ENCODE measurements at places on chromosomes 2 and 18.

DNA sequence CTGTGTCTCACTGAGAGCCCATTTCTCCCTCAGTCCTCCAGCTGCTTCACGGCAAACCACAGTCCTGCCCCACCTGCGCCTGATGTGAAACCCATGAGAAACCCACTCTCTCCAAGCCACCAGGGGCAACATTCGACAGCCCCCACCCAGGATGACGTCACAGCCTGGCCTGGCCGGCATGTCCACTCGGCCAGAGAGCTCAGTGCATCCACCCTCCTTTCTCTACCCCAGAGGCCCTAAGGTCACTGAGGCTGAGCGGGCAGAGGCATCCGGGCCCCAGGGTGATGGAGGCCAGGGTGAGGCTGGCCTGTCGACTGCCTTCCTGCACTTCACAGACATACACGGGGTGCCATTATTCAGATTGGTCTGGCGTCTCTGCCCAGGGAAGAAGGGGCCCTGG is 402.7 kb upstream of the MYT1L start:
- no peak for DNase-seq

DNA sequence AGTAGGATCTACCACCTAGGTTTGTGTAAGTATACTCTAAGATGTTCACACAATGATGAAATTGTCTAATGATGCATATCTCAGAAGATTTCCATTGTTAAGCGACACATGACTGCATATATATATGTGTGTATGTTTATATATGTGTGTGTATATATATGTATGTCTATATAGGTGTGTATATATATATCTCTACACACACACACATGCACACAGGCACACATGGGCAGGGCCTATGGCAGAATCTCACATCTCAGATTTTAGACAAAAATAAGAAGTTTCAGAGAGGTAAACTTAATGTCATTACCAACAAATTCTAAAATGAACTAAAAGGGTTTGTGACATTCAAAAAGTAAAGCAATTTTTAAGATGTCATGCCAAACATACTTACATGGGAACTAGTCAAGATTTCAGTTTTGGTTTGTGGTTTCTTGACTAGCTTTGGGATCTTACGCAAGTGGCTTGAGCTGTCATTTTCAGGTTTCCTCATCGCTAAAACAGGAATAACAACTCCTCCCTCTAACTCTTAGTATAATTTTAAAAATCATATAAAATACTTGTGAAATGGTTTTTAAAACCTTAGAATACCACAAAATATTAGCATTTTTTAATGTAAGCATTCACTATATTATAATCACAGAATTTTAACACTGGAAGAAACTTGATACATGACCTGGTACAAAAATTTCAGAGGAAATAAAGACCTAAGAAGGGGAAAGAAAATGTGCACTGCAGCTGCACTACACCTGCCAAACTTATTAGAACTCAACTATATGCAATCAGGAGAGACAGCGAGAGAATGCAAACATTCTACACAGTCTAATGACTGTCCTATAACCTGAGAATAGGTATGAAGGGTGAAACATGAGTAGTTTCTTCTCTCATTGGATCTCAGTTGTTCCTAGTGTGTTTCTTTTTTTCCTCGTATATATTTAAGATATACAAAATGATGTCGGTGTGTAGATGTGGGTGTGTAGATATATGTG is 75.7 kb downstream of the TTC21B start:
- DNase-seq: no peak

DNA sequence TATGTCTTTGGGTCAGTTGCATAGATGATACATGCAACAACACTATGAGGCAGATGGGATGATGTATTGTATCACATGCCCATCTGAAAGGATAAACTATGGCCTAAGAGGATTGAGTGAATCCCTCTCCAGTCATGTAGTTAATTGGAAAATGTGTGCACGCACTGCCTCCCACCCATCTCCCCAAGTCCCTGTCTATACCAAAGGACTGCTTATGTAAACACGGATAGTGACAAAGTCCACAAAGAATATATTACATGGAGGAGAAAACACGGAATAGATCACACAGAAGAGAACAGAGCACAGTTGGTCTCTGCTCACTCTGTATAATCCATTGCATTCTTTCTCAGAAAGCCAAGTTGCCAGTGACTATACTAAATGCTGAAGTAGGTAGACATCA is 82.4 kb downstream of the NCKAP5 start:
- DNase-seq: no peak

- DNase-seq: no peak
Measured at GRCh38 chr2:240791821-240792628, 28.0 kb downstream of the KIF1A start.

DNA sequence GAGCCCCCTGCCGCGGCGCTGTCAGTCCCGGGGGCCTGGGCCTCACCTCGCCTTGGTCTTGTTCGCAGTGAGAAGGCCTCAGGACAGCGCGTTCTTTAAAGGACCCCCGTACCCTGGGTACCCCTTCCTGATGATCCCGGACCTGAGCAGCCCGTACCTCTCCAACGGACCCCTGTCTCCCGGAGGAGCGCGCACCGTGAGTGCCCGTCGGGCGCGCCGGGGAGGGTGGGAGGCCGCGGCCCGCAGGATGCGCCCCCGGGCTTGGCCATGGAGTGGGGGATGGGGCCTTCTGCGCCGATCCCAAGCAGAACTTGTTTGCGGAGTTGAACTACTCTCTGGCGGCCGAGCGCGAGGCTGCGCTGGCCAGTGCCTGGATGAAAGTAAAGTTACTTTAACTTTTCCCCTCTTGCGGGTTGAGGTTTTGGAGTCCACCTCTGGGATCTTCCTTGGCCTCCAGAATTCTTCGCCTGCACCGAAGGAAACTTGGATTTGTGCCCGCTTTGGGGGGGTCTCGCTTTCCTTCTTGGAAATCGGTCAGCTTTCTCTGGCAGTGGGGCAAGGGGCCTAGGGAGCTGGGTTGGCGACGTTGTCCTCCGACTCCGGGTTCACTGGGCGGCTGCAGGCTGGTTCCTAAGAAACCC is 1.2 kb downstream of the TCF7L1 start:
- no peak for DNase-seq

DNA sequence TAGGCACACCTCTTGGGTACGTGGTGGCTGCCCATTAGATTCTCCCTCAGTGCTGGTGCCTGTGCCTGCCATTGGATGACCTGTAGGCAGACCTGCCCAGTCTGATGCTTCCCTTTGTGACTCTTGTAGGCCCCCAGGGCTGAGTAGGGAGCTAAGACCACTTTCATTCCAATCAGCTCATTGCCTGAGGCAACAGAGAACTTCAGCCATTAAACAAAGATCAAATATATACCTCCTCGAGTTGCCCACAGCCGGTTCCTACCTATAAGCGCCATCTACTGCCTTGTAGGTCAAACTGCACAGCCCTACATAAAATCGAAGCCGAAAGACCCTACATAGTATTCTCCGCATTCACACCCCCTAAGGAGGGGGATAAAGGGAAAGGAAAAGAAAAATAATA is 184.6 kb downstream of the ETAA1 start:
- no peak for DNase-seq

Measured in LNCaP clone FGC (cell line).